Activated CD4-positive, alpha-beta T cell treated with anti-CD3 and anti-CD28 coated beads, Interleukin-2, amount 50 U/mL, for 48 hours (primary cell): ENCODE measurements at places on chromosomes 13 and 19.

GRCh38 chr19:37932985-37933936 is 26.3 kb downstream of the SIPA1L3 start:
- DNase-seq = no peak

- DNase-seq = peak; percentile 81
Measured at GRCh38 chr19:10408511-10409283, 5.4 kb upstream of the CDC37 start.

- DNase-seq = no peak
Measured at GRCh38 chr19:4130744-4131438, 7.0 kb upstream of the MAP2K2 start.

DNA sequence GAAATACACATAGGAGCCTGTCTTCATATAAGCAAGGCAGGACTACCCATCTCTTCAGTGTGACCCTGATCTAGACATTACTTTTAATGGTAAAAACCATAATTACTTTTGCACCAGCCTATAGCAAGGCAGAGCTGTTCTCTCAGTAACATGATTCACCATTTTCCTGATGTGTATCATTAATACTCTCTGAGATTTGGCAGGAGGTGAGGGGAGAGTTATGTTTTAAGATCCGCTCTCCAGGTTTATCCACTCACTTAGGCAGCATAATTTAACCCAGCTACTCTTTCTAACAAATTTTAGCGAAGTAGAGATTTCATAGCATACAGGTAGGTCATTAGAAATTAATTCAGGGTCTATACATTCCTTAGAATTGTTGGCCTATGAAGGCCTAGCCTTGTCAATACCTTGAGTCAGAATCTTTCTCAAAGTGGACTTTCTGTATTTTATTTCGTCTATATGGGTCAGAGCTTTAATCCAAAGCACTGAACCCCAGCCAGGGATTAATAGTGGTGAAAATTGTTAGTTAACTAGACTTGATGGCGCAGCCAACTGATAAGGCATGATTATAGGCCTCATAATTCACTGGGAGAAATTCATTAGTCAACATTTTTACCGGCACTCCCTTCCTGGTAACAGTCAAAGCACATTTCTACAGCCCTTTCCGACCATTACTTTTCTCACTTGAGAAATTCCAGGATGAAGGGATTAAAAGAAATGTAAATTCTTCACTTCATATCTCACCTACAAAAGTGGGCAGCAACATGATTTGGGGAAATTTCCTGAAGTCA is 955.1 kb downstream of the DIAPH3 start:
- no peak for DNase-seq

- DNase-seq = peak; percentile 79
Measured at GRCh38 chr19:16771618-16772017, 52.0 kb downstream of the NWD1 start.

GRCh38 chr19:15815306-15815705 is at the start of gene OR10H1:
TSS of gene OR10H1 (minus strand) at chr19:15815664. CDS start at chr19:15808037, 7,627 bp downstream.
- DNase-seq = no peak

DNA sequence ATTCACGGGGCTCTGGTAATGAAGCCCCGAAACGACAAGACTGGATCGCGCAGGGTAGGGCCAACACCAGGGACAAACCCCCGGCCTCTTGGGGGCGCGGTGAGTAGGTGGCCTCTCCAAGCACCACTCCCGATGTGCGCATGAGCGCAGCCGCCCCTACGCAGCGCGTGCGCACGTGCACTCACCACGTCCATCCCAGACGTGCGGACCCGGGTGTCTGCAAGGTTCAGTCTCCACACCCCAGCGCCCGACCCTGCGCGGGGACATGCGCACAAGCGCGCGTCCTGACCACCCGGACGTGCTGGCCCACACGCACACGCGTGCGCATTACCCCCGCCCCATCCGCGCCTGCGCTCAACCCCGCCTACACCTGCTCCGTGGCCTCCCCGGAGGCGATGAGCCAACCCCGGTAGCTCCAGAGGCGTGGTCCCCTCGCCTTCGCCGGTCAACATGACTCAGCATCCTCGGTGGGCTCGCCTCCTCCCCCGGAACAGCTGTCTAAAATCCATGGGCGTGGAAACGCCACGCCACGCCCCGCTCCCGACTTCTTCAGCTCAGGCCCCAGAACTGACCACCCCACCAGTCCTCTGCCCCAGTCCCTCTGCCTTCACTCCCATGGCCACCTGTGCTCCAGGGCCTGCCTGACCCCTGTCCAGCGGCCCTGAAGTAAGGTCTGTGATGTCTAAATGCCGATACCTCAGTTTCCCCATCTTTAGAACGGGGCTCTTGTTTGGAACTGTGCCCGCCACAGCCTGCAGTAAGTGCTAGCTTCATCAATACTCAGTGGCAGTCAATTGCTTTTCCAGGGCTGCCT is 5.6 kb upstream of the GPI start:
- DNase-seq = peak; percentile 99

DNA sequence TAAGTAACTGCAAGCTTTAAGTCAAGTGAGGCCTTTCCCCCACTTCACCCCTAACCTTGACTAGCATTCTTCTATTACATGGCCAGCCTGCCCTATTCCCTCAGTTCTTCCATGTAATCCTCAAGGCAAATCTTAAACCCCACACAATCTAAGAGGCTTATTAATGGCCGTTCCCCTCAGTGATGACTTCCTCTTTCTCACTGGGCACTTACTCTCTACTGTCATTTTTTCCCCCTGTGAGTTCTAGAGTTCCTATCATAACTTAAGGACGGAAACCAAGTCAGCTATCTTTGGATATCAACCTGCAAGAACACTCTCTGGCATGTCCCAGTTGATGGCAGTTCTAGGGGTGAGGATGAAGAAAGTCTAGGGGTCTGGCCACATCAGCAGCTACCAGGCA is 131.2 kb downstream of the DCLK1 start:
- no peak for DNase-seq

GRCh38 chr19:47141695-47142094 is 11.1 kb downstream of the SAE1 start:
- DNase-seq = no peak

GRCh38 chr19:58229255-58229639 is 533 bp downstream of the ZNF544 start:
- DNase-seq = peak; percentile 35

- DNase-seq = no peak
Measured at GRCh38 chr19:38283271-38283670, 18.9 kb downstream of the SPINT2 start.

- DNase-seq = no peak
Measured at GRCh38 chr13:27919934-27920676, at the start of gene PDX1. TSS of gene PDX1 (plus strand) at chr13:27920000. CDS start at chr13:27920139, 139 bp downstream.

DNA sequence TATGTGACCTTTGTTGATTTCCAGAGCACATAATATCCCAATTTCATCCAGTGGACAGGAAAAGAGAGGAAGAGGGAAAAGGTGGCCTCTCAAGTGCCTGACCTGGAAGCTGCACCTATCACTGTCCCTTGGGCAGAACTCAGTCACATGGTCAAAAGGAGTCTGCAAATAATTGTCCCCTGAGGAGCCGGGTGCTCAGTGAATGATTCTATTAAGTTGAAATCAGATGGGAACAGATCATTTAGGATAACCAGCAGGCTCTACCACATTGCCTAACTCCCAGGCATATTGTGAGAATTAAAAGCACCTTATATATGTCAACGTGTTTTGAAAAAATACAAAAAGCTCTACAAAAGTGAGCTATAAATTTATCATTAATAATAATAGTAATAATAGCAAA is 6.8 kb downstream of the KL start:
- no peak for DNase-seq

GRCh38 chr13:31394506-31394905 is 194.7 kb downstream of the B3GLCT start:
- no peak for DNase-seq

- DNase-seq = no peak
Measured at GRCh38 chr13:65932587-65933239, 1297.4 kb downstream of the PCDH9 start.

DNA sequence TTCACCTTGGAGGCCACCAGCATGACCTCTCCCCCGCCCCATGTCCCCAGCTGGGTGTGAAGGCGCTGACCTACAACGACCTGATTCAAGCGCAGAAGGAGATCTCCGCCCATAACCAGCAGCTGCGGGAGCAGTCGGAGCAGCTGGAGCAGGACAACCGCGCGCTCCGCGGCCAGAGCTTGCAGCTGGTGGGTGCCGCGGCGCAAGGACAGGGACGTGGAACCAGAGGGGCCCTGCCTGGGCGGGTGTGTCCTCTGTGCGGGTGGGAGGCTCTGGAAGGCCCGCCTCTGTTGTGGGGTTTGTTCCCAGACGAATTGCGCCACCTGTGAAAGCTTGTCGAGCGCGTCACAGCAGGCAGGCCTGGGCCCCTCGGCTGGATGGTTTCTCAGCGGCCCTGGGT is 22.3 kb downstream of the PLEKHJ1 start:
- no peak for DNase-seq

GRCh38 chr13:100112186-100112838 is 23.4 kb downstream of the PCCA start:
- no peak for DNase-seq

DNA sequence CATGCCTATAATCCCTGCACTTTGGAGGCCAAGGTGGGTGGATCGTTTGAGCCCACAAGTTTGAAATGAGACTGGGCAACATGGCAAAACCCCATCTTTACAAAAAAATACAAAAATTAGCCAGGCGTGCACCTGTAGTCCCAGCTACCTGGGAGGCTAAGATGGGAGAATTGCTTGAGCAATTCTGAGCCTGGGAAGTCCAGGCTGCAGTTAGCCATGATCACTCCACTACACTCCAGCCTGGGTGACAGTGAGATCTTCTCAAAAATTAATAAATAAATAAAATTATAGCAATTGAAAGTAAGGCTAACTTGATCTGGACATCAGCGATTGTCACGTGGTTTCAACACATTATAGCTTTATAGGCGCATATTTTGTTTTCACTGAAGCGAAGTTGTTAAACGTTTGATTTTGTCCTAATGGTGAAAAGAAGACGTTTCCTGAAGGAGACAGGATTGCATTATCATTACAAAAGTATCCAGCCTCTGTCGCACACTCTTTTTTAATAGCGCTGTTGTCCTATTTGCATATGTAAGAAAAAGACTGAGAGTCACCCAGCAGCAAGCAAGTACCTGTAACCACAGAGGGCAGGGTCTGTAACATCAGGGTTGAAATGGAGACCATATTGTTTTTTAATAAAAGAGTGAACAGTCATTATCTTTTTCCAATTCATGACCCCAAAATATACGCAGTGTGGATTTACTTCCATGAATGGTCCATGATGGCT is 335.7 kb downstream of the DCT start:
- no peak for DNase-seq

DNA sequence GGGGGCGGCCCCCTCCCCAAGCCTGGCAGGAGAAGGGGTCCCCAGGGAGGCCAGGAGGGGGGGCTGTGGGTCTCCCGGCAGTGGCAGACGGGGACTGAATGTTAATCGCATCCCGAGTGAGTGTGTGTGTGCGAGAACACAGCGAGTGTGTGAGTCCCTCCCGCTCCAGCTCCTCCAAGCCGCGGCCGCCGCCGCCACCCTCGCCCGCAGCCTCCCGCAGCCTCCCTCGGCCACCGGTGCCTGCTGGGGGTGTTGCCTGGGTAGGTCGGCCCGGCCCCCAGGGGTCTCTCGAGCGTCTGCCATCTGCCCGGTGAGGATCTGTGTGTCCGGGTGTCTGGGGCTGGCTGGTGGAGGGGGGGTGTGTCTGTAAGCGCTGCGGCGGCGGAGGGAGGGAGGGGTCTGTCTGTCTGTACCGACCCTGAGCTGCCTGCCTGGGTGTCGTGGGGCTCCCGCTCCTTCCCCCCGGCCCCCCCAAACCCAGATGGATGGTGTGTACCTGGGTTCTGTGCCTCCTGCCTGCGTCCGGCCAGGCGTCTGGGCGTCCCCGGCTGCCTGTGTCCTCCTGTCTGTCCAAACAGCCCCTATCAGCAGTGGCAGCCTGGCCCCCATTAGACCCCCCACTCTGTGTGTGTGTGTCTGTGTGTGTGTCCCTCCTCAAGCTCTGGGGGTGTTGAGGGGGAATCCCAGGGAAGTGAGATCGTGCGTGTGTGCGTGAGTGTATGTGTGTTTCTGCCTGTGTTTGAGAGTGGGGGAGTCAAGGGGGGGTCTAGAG is at the start of gene GRIN2D:
Gene GRIN2D, plus strand, starts transcription at position 110 of the 772 bp plus-strand sequence. CDS start 4,725 bp downstream, outside the sequence.
- DNase-seq = peak; percentile 27

DNA sequence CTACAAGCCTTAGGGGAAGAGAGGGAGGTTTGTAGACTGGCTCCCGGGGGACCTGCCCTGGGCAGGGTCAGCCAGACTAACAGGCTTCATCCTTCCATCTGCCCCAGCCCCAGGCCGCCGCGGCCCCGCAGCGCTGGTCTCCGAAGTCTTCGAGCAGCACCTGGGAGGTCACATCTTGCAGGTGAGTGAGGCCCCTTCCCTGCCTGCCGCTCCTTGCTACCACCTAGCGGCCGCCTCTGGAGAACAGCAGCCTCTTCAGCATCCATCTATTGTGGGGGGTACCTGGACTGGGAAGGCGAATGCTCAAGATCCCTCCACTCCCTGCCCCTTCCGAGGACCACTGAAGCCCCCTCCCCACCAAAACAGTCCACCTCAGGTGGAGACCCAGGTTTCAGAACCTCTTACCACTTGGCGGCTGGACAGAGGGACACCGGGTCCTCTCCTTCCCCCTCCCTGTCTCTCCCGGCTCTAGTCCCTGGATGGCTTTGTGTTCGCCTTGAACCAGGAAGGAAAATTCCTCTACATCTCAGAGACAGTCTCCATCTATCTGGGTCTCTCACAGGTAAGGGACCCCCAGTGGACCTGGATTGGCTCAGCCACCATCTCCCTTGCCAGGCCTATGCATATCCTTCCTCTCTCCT is 12.7 kb downstream of the NPAS1 start:
- peak; percentile 66 for DNase-seq

GRCh38 chr13:110993788-110994187 is 78.9 kb upstream of the ANKRD10 start:
- no peak for DNase-seq

DNA sequence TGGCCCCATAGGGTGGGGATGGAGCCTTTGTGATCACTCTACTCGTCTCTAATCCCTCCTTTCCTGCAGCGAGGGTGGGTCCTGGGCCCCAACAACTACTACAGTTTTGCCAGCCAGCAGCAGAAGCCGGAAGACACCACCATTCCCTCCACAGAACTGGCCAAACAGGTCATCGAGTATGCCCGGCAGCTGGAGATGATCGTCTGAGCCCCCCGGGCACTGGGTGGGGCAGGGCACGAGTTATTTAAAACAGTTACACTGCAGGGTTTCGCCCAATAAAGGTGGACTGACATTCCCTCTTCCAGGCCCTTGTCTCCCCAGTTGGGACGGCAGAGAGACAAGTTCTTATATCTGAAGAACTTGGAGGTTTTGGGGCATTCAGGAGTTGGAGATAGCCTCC is 4.7 kb downstream of the GGN start:
- no peak for DNase-seq

DNA sequence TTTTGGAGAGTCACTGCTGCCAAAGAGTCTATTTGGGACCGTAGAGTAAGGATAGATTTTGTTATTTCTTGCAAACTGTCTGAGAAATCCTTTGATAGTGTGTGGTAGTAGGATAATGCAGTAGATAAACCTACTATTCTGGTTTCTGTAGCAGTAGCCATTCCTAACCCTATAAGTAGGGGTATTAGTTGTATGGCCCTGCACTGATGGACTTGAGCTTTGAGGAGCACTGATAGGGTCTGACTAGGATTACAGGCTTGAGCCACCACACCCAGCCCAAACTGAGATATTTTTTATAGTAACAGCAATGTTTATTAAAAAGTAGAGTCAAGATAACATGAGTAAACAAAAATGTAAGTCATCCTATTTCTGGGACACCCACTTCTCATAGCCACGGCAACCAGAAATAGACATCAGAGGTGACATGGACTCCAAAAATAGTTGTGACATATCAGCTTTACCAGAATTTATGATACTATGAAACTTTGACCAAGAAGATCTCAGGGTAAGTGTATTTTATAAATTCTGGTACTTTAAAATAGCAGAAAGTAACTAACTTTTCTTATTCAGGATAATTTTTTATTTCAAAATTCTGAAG is 479.1 kb downstream of the SUCLA2 start:
- no peak for DNase-seq
